Cardiac septum (tissue), 1 donor: ENCODE measurements at places on chromosomes 2 and 18.

- DNase-seq: no peak
Measured at GRCh38 chr2:183149489-183149888, 25.2 kb downstream of the NUP35 start.

- no peak for DNase-seq
Measured at GRCh38 chr18:45687621-45688020, 36.4 kb upstream of the SLC14A1 start.

- no peak for DNase-seq
Measured at GRCh38 chr2:215107216-215108056, 31.0 kb downstream of the ABCA12 start.

GRCh38 chr18:61602836-61603235 lies 269.6 kb downstream of the CDH20 start:
- DNase-seq: no peak

DNA sequence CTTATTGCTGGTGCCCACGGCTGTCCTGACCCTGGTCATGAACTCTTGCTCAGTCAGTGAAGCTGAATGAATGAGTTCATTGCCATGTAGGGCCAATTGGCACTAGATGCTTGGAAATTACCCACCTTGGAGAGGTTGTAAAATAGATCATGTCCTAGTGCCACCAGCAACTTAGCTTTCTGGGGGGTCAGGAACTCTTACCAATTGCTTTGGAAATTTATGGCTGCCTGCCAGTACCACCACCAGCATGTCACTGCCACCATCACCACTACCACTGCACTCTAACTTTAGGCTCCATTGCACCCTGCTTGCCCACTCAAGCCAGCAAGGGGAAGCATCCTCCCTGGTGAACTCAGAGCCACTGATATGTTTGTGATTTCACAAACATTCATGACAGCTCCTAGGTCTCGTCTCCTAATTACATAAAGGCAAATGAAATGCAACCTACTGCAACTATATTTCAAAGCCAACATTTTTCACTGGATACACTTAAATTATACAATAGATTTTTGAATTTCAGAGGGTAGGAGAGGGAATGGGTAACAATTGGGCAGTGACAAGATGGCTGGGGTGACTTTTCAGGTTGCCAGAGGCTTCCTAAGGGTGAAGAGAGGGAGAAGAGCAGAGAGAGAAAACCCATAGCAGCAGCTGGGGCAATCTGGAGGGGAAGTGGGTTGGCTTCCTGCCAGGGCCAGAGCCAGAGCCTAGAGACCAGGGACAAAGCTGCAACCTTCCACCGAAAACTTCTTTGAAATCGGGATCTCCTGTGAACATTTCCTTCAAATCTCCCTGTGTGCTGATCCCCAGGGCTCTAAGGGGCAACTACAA lies 3.5 kb upstream of the EMILIN1 start:
- no peak for DNase-seq
